Heart left ventricle (tissue), 16 donors: ENCODE measurements at places on chromosomes 6 and 20. TPM values are rescaled to one million over a fixed set of nuclear protein-coding genes. Genes with fewer than 3 reads are reported as not detected.

DNA sequence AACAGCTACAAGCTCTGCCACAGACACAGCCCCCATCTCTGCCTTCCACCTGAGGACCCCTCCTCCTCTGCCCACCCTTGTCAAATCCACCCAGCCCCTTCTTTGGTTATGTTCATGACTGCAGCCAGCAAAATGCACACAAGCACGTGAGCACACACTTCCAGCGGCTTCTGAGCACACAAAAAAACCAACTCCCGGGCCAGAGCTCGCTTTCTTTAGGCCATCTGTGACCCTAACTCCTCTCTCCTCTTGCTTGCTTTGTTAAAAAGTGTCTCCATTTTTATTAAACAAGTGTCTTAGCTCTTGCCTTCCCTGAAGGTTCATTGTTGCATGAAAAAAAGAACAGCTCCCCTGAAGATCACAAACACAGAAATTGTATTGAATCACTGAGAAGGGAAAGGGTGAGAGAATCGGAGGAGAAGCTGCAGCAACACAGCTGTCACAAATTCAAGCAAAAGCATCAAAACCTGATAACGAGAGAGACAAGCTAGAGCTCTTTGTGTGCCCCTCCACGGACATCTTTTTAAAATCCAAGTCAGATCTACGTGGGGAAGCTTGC, 142.1 kb downstream of the CD83 start:
- no peak for DNase-seq

DNA sequence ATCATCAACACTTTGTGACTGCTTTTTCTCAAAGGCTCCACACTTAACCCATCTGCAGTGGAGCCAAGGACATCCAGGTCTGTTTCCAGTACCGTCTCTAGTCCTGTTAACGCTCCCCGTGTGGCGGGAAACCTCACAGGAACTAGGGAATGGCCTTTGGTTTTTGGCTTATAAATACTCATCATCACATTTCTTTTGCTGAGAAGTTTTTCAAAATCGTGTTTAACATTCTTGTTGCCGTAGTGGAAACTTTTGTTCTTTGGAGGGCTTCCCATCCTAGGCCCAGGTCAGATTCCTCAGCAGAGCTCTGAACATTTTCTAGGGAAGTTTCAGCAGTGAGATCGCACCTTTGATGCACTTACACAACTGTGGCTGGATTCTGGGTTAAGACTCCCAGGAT, 24.6 kb downstream of the DAAM2 start:
- DNase-seq: no peak

DNA sequence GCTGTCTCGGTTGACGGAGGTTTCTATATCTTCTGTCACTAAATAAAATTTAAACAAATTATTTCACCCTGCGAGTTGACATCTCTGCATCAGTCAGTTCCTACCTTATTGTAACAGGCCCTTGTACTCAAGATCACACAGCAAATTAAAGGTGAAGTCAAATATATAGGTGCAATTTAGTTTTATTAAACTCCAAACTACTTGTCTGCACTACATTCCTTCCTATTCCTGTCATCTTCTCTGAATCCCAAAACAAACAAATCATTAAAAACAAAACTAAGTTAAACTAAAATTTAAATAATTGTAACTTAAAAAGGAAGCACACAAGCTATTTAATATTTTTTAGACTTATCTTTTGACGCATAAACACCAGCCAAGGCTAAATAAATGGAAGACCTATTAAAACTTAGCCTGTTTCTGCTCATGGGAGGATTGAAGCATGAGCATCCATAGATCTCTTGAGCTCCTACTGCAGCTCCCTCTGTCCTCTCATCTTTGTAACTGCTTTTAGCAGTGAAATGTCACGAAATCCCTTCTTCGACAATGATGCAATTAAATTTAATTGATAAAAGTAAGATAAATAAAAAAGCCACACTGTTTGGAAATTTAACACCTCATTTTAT, 1152.3 kb upstream of the GJE1 start:
- no peak for DNase-seq

DNA sequence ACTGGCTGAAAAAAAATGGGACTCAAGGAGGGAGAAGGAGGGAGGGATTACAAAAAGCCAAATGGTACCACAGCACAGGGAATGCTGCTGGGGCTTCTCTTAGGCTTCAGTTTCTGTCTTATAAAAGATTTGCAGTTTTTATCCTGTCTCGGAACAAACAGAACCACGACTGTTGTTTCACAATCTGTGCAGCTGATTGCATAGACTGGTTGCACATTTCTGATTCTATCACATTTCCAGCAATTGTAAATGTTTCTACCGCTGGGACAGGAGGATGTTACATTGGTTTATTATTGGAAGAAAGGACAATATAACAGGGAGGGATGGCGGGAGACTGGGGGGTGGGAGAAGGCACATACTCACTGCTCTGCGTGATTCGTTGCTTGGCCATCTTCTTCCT, 73.5 kb upstream of the ARID1B start:
- DNase-seq: no peak

- DNase-seq: no peak
Observed at GRCh38 chr6:39527792-39528564, 197.2 kb downstream of the KIF6 start.

The RIPOR3 gene
- 3.0 TPM for polyA plus RNA-seq
